ENCODE measurements at places on chromosomes 6 and 20. TPM values are rescaled to one million over a fixed set of nuclear protein-coding genes. Genes with fewer than 3 reads are reported as not detected.
A peak's percentile ranks its signal among the peaks of the same experiment; 100 is the strongest.

DNA sequence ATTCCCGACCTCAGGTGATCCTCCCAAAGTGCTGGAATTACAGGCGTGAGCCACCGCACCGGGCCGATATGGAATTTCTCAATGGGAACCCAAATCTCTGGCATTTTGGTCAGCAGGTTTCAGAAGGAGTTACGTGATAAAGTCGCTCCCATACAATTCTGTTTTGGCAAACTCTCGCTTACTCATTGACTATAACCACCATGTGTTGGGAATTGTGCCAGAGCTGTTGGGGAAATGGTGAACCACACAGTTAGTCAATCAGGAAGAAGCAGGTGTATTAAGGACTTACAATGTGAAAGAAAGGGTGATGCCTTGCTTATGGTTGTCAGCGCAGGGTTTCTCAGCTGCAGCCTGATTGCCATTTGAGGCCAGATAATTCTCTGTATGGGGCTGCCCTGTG, 410.5 kb downstream of the QKI start:
- H3K36me3 ChIP-seq, result no peaks in the 10 kb centered on the region
- H3K27me3 ChIP-seq, result no peaks in the 10 kb centered on the region
- no peak overlapping the region for H3K4me3 ChIP-seq
- no peak for DNase-seq

DNA sequence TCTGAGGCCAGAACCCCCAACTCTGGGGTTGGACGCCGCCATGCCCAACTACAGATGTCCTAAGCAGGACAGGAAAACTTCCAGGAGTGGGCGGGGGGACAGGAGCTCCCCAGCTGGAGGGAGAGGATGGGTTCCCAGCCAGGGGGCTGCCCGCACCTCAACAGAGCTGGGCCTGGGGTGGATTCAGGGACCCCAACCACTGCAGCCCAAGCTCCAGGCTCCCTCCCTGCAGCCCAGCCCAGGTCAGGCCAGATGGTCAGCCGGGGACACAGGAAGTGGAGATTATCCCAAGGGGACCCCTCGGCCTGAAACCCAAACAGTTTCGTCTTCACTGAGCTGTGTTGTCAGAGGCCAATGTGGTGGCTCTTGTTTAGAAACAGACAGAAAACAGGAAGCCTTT, 9.4 kb downstream of the LAMA5 start:
- DNase-seq, result peak; percentile 58
- H3K27me3 ChIP-seq, result no peaks in the 10 kb centered on the region

The ATAT1 gene
- 4.5 TPM for total RNA-seq

- H3K36me3 ChIP-seq, result no peaks in the 10 kb centered on the region
- peaks cover 3% of the 10 kb centered on the region for H3K4me1 ChIP-seq
- no peak for DNase-seq
Measured at GRCh38 chr6:147578159-147578558, 69.7 kb downstream of the SAMD5 start.

The POM121L2 gene
- total RNA-seq, result not detected

Data from heart left ventricle (tissue), 16 donors.